CD4-positive, alpha-beta T cell treated with Interferon alpha-2 for 1 hour (primary cell): ENCODE measurements at places on chromosomes 1 and 21.

DNA sequence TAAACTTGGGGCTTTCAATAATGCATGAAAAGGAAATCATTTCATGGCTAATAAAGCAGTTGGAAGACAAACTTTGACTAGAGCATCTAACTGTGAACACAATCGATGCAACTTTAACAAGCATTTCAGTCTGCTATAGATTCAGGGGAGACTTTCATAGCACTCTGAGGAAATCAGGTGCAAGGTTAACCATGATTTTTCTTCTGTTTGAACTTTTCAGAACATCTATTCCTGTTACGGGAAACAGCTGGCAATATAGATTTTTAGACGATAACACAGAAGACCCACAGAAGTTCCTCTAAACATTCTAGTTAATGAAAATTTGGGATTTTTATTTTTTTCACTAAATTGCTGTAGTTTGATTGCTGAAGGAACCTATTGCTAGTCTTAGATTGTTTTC, 177.3 kb downstream of the TRIM33 start:
- DNase-seq = no peak

- no peak for DNase-seq
Observed at GRCh38 chr1:212179394-212180076, 105.7 kb upstream of the PPP2R5A start.

- no peak for DNase-seq
Observed at GRCh38 chr1:238639861-238640260, 746.5 kb upstream of the CHRM3 start.

DNA sequence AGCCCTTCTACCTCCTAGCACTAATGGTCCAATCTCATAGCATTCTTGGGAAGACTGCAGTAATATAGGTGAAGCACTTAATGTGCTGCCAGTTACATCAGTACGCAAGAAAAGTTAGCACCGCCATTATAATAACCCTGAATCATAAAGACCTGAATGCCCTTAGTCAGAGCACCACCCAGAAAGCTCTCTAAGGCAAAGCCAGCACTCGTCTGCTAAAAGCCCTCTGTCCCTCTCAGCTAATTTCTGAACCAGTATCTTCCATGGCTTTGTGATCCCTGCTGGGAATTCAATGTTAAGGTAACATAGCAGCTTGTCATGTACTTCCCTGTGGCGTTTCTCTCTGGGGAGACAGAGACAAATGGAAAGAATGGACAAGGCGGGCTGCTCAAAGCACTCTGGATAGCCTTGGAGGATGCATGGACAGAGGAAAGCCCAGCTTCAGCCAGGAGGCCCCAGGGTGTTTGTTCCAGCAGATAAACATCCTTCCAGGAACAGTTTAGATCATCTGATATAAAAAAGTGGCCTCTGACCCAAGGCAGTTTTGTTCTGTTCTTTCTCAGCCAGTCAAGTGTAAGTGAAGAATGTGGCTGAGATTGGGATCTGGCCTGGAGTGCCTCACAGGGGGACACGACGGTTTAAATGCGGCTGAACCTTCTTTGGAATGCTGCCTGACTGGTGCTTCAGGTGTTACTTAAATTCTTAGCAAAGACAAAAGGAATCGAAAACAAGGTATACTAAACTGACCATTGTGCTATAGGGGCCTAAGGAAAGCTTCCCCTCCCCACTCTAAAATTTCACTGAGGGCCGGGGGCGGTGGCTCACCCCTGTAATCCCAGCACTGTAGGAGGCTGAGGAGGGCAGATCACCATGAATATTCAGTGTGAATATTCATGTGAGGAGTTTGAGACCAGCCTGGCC, 58.1 kb upstream of the VTCN1 start:
- DNase-seq = no peak

DNA sequence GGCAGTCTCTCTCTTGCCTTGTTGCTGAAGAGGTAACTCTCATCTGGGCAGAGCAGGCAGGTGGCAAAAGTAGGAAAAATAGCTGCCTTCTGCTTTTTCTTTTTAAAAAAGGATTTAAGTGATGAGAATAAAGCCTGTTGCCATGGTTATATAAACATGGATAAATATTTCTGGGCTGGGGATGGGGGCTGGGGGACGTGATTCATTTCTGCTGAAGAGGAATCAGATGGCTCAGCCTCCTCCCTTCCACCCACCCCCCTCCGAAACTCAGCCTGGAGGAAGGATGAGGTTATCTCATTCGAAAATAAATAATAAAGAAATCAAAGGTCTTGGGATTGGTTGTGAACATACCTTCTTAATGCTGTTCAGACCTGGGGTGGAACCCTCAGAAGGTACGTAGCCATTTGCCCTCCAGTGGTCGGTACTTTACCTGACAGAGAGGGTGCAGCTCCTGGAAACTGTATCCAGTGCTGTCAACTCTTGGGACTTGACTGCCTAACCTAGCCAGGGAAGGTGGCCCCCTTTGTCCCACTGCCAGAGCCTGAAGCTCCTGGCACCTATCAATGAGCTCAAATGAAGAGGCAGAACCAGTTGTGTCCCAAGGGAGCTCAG, 3.8 kb upstream of the INKA2 start:
- DNase-seq = no peak

DNA sequence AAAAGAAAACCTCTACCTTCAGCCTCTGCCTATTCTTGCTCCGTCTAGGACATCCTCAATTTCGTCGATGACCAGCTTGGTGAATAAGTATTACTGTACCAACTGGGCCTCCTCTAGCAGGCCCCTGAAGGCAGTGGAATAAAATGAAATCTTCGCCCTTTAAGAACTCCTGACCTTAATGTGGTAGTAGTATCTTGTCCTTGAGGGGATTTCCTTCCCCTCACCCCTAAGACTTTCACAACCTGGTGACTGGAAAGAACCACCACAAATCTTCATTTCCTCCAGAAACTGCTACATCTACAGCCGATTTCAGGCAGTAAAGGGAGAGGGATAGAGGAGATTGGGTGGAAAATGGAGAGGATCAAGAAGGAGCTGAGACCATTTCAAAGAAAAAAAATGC, 1.6 kb upstream of the HAX1 start:
- DNase-seq = no peak

GRCh38 chr1:200861937-200862647, 10.7 kb upstream of the GPR25 start:
- DNase-seq = no peak

GRCh38 chr1:51915951-51916350, 37.4 kb upstream of the NRDC start:
- DNase-seq = no peak

- DNase-seq = no peak
Observed at GRCh38 chr21:16002874-16003466, 273.2 kb downstream of the USP25 start.

GRCh38 chr1:243267471-243267880, 11.6 kb downstream of the SDCCAG8 start:
- DNase-seq = no peak

GRCh38 chr1:12443151-12443550, 174.9 kb downstream of the DHRS3 start:
- DNase-seq = no peak

DNA sequence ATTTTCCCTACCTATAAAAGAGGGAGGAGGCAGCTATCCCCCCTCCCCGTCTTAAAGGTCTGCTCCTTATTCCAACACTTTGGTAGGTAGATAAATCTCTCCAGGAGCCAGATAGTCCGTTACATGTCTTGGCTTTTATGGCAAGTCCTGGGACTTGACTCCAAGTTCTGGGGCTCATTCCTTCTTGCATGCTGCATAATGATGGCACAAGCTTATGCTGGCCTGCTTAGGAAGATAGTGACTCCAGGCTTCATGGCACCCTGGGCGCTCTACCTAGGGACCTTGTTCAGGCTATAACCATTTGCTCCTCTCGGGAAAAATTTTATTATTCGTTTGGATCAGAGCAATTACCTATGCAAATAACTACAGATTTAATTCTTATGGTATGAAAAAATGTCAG, 3.7 kb downstream of the SLAMF1 start:
- no peak for DNase-seq

GRCh38 chr1:110672001-110672752, 2.6 kb downstream of the KCNA3 start:
- DNase-seq = peak; percentile 97

DNA sequence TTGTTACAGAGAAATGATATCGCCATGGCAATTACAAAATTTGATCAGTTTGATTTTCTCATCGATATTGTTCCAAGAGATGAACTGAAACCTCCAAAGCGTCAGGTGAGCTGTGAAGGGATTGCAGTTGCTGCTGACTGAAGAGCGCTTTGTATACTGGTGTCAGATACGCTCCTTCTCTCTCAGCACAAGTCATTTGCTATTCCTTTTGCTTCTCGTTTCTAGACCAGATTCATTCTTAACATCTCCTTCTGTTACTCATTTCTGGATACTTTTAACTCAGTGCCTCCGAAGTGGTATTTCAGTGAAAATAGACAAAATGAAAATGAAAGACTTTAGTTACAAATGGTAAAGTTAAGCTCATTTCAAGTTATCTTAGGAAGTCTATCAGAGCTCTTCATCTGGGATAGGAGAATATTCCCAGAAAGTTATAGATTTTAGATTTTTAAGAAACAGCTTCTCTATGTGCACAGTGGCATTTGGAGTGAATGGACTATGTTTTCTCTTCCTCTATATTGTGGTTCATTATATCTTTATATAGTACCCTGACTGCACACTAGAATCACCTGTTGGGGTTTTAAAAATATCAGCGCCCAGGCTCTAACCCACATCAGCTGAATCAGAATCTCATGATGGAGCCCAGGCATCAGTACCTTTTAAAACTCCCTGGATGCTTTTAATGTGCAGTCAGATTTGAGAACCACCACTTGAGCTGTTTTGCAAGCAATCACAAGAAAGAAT, 30.3 kb upstream of the KCNQ4 start:
- DNase-seq = no peak

GRCh38 chr21:41885341-41886024, 6.3 kb upstream of the PRDM15 start:
- DNase-seq = no peak

DNA sequence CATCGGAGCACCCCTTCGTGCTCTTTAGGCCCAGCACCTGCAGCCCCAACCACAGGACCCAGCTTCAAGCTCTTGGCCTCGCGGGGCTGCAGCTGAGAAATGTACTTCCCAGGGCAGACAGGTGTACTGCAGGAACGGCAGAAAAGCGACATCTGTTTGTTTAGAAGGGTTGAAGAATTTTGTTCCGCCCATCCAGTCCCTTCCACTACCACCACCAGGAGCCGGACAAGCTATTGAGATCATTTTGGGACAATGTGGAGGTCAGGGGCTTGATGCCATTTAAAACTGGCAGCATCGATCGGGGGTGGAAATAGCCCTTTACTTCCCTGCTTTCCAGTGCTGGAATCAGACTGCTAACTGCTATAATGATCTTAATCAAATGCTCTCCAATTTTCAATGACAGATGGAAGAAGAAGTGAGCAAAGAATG, 1.7 kb downstream of the SERTAD4 start:
- no peak for DNase-seq

DNA sequence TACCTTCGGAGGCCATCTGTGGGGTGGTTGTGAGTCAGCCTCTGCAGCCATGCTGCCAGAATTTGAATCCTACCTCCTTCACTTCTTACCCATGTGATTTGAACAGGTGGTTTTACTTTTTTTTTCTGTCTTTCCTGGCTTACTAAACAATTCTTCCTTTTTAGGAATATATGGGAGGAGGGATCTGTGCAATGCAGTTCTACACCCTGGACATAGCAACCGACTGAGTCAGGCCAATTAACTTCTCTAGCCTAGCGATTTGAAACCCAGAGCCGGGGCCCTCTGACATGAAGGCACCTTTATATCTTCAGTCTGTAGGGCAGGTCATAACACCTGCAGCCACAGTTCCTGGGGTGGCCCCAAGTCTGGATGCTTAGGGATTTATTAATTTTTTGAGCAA, 83.6 kb downstream of the ST6GALNAC3 start:
- no peak for DNase-seq

- DNase-seq = peak; percentile 48
Observed at GRCh38 chr21:46515109-46515508, 56.4 kb downstream of the DIP2A start.

GRCh38 chr1:189851806-189852367, 625.8 kb downstream of the BRINP3 start:
- DNase-seq = no peak

GRCh38 chr21:23542097-23542496, 2065.2 kb downstream of the MRPL39 start:
- no peak for DNase-seq

GRCh38 chr21:46142582-46143473, 12.6 kb downstream of the FTCD start:
- peak; percentile 51 for DNase-seq

DNA sequence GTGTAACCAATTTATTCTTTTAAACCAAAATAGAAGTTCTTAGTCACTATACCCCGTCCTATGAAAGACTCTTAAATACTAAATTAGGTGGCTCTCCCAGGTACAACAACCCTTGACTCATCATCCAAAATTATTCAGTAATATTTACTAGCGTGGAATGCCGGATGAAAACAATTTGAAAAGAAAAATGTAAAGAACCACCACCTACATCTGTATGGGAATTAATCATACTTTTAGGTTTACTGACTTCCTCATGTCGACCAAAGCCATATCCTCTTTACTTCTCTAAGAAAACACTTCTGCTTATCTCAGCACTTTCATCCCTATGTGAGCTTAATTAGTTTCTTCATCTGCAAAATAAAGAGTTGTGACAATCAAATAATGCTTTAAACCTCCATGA, 139.6 kb downstream of the AKT3 start:
- no peak for DNase-seq

GRCh38 chr1:214476986-214477870, 74.2 kb downstream of the PTPN14 start:
- DNase-seq = no peak

DNA sequence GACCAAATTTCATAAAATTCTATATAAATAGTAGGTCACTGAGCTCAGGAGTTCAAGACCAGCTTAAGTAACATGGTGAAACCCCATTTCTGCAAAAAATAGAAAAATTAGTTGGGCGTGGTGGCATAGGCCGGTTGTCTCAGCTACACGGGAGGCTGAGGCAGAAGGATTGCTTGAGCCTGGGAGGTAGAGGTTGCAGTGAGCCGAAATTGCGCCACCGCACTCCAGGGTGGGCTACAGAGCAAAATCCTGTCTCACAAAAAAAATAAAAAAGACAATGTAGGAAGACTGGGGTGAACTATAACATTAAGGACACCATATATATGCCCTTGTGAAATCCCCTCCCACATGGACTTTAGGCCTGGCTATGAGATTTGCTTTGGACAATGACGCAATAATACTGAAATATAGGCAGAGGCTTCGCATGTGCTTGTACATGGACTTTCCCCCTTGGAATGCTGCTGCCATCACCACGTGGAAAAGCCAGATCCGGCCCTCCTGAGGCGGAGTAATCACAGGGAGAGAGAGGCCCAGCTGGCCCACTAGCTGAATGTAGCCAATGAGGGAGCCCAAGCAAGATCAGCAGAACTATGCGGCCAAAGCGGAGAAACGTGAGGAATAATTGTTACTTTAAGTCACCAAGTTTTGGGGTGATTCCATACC, 13.1 kb upstream of the USP1 start:
- no peak for DNase-seq

- DNase-seq = no peak
Observed at GRCh38 chr21:17660452-17660851, 47.8 kb upstream of the BTG3 start.
